ENCODE measurements at places on chromosomes 11 and 22.

DNA sequence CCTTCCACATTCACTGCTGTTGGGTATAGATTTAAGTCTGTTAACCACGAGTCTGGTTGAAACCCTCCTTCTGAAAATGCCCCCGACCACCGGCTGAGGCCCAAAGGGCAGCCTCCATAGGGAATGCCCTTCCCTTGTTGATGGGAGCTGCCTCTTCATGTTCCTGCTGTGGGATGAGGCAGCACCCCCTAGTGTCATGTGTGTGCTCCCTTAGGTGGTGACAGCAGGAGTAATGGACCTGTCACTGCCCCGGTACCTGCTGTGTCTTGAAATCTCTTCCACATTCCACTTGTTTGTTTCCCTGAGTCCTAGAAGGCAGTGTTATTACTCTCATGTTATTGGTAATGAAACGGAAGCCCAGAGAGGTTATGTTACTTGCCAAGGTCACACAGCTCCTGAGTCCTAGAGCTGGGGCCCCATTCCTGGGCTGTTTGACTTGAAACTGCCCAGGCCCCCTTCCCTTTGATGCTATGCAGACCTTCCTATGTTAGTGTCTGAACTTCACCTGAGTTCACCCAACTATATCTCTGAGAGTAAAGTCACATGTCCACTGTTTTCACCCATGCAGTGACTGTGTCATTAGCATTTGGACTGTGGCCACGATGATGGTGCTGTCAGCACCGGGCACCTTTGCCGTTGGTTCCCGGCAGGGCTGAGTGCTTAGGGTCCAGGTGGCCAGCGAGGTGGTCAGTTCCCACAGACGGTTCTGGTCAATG, 234.3 kb downstream of the TBC1D22A start:
- no peak for DNase-seq

DNA sequence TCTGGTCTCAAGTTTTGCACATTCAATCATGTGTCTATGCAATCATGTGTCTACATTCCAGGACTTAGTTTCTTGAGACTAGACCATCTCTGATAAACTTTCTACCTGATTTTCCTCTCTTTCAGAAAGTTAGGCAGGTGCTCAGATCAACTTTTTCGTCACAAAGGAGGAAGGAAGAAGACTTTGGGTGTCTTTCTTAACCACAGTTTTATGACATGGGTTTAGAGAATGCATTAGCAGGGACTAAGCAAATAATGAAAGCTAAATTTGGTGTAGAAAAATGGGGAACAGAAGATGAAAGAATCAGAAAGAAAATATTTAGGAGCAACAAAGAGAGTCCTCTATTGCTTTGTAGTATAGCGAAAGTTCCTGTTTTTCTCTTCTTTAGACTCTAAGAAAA, 7.7 kb upstream of the GLYATL1B start:
- no peak for DNase-seq

GRCh38 chr22:46501701-46502100, 35.7 kb downstream of the CELSR1 start:
- DNase-seq = no peak

DNA sequence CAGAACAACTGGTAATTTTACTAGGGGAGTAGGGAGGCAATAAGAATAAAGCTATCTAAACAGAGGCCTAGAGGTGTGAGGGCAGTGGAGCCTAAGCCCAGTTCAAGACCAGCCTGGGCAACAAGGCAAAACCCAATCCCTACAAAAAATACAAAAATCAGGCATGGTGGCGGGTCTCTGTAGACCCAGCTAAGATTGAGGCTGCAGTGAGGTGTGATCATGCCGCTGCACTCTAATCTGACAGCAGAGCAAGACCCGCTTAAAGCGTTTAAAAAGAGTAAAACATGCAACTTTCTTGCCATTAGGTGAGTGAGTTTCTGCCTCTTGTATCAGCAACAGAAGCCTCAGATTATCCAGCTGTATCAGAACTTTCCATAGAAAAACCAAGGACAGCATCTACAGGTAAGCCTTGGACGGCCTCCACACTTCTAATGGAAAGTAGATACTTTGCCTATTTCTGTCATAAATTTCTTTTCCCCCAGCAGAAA, 12.1 kb downstream of the TAF1D start:
- DNase-seq = no peak

DNA sequence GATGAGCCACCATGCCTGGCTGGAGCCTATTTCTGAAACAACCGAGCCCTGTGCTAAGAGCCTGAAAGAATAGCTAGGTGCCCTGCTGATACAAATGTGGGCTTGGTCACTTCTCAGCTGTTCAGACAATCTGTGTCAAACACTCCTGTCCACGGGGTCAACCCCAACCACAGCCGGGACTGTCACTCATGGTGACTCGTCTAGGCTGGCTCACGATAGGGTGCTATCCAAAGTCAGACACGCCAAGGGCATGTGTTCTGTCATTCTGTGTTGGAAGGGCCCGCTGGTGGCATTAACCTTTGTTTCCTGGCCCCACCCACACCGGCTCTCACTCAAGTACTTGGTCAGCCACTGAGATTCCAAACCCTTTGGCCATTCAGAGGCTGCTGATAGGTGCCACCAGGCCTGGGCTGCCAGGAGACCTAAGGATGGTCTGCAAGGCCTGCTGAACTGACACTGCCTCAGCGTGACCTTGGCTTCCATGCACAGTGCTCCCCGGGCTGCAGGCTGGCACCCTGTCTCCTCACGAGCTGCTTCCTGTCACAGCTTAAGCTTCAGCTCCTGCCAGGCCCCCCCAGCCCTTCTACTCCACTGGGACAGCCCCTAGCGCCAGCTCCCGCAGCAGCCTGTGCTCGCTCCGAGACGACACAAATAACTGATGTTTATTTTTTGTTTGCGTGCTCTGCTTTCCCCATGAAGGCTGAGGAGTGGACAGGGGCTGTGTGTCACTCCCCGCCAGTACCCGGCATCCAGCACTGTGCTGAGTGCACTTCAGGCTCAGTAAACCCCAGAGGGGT, 14.2 kb upstream of the CDC42BPG start:
- no peak for DNase-seq

- DNase-seq = no peak
Measured at GRCh38 chr11:25613451-25613850, 718.5 kb upstream of the ANO3 start.

GRCh38 chr11:56782167-56782847, 33.8 kb upstream of the OR9G4 start:
- no peak for DNase-seq

DNA sequence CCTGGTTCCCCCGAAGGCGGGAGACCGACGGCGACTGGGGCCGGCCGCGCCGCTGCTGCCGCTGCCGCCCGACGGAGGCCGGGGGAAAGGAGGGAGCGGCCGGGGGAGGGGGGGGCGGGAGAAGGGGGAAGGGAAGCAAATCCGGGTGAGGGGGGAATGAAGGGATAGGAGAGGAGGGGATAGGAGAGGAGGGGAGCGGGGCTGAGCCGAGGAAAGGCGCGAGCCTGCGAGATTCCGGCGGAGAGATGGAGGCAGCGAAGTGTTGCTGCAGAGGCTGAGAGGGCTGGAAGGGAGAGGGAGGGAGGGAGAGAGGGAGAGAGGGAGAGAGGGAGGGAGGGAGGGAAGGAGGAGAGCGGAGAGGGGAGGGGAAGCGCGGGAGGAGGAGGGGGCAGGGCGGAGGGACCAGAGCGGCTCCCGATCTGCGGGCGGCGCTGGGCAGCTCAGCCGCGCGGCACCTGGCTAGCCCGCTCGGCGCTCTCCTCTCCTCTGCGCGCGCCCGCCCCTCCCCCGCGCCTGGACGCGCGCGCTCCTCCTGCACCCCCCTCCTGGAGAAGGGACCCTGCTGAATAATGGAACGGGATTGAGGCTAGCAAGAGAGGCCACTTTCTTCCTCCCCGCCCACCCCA, 52.3 kb downstream of the SLC22A12 start:
- DNase-seq = no peak

GRCh38 chr11:61328351-61328750, 4.6 kb downstream of the DDB1 start:
- DNase-seq = no peak

DNA sequence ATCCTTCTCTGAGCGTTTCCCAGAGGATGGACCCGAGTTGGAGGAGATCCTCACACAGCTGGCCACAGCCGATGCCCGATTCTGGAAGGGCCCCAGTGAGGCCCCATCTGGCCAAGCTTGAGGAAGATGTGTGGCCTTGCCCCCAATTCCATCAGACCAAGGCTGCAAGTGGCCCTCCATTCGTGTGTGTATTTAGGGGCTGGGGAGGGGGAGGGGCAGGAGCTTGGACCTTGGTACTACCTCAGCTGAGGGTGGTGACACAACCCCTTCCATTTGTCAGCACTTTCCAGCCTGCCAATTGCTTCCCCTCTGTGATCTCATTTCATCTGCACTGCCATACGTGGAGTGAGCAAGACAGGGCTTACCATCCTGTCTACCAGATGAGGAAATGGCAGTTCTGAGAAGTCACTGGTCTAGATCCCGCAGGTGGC, 1.3 kb upstream of the BBS1 start:
- no peak for DNase-seq

DNA sequence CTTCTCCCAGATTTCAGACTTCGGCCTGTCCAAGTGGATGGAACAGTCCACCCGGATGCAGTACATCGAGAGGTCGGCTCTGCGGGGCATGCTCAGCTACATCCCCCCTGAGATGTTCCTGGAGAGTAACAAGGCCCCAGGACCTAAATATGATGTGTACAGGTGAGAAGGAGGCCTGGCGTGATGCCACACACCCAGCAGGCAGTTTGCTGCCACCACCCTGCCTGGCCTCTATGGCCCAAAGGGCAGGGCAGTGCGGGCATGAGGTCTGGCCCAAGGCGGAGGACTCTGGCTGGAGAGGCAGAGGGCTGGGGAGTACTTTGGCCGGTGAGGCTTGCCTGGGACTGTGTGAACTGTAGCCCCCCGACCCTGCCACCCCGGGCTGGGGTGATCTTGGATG, 7.3 kb downstream of the ANKK1 start:
- no peak for DNase-seq

GRCh38 chr22:32897400-32897799, 95.9 kb downstream of the TIMP3 start:
- DNase-seq = no peak

DNA sequence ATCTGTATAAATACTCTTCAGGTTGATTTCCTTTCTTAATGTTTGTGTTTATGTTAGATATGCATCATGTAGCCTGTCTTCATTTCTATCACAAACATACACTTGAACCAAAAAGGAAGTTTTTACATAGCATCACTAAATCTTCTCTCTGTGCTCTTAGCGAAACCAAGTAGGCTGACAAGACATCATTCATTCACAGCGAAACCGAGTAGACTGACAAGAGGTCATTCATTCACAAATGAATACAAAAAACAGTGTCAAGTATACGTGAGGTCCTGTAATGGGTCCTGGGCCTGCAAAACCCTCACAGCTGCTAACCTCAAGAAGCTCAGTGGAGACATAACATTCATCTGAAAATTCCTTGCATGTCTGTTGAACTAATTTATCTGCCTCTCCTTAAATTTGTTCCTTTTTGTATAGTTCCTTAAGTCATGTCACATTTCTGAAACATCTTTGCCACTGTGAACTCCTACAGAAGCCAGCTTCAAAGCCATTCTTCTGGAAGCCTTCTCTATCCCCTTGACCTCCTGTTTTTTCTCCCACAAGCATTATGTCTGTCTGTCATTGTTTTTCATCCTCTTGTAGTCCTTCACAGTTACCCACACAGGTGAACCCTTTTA, 9.8 kb upstream of the HBE1 start:
- no peak for DNase-seq

- DNase-seq = no peak
Measured at GRCh38 chr11:2886191-2886894, 768 bp upstream of the CDKN1C start.

DNA sequence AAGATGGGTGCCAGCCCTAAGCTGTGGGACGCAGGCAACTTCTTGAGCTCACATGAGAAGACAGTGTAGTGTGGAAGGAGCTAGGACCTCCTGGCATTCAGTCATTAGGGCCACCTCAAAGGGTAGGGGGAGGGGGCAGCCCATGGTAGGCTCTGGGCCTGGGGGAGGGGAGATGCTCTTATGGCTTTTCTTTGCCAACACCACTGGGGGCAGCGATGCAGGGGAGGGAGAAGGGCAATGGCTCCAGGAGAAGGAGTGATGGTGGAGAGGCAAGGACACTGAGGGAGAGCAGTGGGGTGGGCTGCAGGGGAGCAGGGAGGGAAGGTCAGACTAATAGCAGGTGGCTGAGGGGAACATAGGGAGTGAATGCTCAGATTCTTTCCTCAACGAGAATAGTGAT, 63.3 kb upstream of the SUSD2 start:
- no peak for DNase-seq

DNA sequence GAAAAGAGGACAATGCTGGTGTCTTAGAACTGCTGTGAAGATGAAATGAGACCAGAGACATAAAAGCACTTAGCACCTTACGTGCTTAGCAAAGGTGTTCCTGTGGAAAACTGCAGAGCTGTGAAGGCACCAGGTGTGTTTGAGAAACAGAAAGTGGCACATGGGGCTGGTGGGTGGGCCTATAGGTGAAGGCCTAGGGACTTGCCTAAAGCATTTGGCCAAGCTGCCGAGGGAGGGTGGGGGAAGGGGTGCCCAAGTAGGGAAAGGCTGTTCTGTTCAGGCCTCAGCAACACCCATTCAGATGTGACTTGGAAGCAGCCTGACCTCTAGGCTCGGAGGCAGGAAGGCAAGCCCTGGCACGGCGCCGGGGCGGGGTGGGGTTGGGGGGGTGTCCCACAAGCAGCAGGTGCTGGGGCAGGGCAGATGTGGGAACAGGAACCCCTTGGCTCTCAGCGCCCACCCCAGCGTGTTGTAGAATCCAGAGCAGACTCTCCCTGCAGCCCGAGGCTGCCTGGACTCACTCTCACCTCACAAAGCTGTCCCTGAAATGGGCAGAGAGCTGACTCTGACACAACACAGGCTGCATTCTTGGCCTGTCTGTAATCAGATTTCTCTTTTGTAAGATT, 366.7 kb upstream of the NARS2 start:
- no peak for DNase-seq

DNA sequence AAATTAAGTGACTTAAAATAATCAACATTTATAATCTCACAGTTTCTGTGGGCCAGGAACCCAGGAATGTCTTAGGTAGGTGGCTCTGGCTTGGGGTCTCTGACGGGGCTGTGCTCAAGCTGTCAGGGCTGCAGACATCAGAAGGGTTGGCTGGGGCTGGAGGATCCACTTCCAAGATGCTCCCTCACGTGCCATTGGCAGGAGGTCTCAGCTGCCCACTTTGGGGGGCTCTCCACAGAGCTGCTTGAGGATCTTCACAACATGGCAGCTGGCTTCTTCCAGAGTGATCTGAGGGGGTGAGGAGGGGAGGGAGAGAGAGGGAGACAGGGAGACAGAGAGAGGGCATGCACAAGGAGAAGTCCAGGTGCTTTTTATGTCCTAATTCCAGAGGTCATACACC, 18.1 kb downstream of the SLC2A11 start:
- DNase-seq = no peak

- no peak for DNase-seq
Measured at GRCh38 chr22:23305321-23305910, 125.1 kb downstream of the BCR start.

GRCh38 chr11:44301564-44302271, 8.2 kb downstream of the ALX4 start:
- no peak for DNase-seq

- no peak for DNase-seq
Measured at GRCh38 chr22:30247974-30248373, 1.4 kb upstream of the LIF start.

- DNase-seq = no peak
Measured at GRCh38 chr11:94866936-94867795, 99.0 kb downstream of the AMOTL1 start.
